HS-5 (cell line): ENCODE measurements at places on chromosomes 6 and 20.
A peak's percentile ranks its signal among the peaks of the same experiment; 100 is the strongest.

- DNase-seq: no peak
Measured at GRCh38 chr6:21001736-21002135, 467.5 kb downstream of the CDKAL1 start.

DNA sequence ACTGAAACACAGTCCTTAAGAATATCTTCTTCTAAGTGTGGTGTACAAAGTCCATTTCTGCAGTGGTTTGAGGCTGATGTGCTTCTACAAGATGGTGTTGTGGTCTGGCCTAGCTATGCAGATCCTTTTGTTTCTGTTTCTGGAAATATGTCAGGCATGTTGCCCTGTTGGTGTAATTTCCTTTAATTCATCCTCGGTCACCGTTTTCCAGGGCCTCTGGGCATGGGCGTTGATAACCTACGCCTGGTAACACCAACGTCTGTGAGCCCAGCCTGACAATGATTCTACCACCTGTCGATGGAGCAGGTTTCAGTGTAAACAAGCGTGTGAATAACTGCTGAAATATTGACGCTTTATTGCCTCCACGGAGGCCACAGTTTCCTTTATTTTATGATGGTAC, 33.3 kb upstream of the AFDN start:
- no peak for DNase-seq

- DNase-seq: no peak
Measured at GRCh38 chr6:2763876-2764540, 1.2 kb upstream of the WRNIP1 start.

DNA sequence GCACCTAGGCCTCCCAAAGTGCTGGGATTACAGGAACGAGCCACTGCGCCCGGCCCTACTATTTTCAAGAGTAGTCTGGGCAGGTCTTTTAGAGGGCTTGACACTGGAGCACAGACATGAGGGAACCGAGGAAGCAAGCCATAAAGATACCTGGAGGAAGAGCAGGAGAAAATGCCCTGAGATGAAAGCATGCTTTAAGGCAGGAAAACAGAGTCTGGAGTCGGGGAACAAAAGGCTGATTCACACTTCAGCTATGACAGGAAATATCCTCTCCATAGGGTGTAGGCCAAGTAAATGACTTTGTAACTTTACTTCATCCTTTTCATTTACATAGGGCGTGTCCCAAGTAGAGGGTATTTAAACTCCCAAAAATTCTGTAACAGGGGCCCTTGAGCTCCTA, 4.3 kb upstream of the SERINC3 start:
- DNase-seq: peak; percentile 61

GRCh38 chr6:10276106-10276505, 138.8 kb downstream of the TFAP2A start:
- peak; percentile 74 for DNase-seq

DNA sequence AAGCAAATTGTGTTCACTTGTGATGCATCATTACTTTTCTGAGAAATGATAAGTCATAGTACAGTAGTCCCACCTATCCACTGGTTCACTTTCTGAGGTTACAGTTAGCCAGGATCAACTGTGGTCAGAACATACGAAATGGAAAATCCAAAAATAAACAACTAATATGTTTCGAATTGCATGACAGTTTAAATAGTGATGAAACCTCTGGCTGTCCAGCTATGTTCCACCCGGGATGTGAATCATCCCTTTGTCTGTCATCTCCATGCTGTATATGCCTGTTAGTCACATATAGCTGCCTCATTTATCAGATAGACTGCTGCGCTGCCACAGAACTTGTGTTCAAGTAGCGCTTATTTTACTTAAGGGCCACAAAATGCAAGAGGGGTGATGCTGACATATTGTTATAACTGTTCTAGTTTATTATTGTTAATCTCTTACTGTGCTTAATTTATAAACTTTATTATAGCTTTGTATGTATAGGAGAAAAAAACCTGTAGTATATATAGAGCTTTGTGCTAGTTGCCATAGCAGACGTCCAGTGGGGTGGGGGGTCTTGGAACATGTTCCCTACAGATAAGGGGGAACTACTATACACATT, 29.2 kb downstream of the AFDN start:
- DNase-seq: peak; percentile 84
